ENCODE measurements at places on chromosomes 12 and 14.
A peak's percentile ranks its signal among the peaks of the same experiment; 100 is the strongest.

DNA sequence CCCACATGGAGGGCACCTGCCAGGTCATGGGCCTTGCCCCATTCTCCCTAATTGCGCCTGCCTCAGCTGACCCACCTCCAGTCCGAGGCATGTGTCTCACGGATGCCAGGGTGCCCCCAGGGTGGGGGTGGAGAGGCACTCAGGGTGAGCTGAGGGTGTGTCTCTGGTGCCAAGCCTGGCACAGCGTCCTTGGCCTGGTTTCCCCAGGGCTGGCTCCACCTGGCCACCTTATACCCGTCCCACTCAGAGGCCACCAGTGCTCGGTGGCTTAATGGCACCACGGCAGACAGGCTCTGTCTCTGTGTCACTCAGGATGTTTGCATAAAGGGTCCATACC lies 33.6 kb upstream of the TDRD9 start:
- DNase-seq, result no peak

DNA sequence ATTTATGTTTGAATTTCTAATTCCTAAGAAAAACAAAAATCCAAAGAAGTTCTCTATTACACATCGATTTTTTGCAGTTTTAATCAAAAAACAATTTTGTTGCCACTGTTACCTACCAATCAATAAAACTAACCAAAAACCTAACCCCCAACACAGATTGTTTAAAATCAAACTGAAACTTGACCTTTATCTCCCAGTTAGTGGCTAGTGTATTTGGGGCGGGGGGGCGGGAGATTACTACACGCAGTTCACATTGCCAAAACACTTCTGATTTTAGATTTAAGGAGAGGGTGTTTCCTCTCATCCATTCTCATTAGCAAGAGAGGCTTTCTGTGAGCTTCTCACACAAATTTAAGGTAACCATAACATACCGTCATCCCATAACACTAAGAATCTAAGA lies 6.4 kb downstream of the CDC42BPB start:
- no peak for DNase-seq

DNA sequence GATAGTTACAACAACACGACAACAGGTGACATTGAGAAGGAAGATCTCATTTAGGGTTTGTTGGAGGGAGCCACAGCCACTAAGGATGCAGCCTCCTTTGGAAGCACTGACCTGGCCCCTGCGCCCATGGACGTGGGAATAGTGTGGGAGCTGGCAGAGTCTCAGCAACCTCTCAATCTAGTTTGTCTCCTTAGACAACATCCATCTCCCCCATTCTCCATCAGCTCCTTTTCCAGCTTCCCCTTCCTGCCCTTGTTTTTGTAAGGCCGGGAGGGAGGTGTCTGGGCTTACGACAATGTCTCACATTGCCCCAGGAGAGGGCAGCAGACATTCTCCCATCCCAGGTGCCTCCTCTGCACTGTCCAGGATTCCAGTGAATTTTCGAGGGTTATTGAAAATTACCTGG lies 170.2 kb upstream of the PZP start:
- peak; percentile 67 for DNase-seq

- DNase-seq, result no peak
Measured at GRCh38 chr12:88145567-88146505, 3.7 kb downstream of the TMTC3 start.

DNA sequence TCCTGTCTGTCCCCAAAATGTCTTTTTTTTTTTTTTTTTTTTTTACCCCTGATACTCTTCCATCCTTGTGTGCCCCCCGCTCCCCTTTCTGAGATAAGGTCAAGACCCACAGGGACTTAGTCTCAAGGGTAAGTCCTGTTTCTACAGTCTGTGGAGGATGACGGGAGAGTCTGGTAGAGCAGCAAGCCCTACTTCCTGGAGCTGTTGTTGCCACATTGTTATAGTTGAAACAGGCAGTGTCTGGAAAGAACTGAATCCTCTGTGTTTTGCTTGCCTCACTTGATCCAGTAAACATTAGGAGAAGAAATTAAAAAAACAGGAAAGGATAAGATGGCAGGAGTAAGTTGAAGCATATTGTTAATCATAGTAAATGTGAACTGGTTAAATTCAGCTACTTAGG lies 45.5 kb downstream of the ZNF664 start:
- DNase-seq, result no peak

- DNase-seq, result no peak
Measured at GRCh38 chr12:3380200-3381043, 110.6 kb upstream of the PRMT8 start.

DNA sequence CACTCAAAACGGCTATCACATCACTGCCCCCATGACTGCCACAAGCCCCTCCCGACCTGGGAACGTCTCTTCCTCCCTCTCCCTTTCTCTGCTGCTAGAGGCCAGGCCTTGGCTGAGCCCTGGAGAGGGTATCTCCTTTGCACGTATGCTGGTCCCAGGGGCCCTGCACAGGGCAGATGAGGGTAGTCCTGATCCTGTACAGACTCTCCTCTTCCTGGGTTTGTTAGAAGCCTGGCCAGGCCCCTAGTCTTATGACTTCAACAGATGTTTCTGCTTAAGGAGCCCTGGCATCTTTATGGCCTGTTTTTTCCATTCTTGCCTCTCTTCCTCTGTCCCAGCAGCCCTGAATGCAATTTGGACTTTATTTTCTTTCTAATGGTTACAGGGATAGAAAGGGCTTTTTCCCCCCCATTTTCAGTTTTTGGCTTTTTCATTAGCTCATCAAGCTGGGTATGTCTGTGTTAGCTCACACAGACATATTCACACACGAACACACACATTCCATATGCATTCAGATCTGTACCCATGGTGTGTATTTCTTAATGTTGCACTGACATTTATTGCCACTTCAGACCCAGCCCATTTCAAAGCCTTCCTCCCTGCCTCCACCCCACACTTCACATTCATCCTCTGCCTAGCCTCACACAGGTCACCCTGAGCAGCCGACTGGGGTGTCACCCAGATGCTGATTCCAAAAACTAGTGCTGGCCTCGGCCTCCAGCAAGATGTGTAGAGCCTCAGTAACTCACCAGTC lies 203.2 kb downstream of the ZFP36L1 start:
- DNase-seq, result no peak

- no peak for DNase-seq
Measured at GRCh38 chr14:73463411-73463810, 5.1 kb upstream of the NUMB start.

DNA sequence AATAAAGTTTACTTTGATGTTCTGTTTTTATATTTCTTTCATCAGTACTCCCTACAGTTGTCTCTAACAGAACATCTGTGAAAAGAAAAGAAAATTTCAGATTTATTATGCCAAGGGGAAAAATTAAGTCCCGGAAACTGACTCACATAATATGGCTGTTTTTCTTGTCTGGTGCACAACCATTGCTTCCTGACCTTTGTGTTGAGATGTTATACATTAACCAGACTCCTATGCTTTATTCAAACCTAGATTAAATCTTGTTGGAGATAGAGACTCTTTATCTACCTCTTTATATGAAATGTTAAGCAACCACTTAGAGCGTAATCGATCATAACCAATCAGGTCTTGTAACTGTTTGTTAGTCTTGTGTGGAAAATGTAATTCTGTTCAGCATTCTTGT lies 37.6 kb upstream of the BICD1 start:
- DNase-seq, result no peak

DNA sequence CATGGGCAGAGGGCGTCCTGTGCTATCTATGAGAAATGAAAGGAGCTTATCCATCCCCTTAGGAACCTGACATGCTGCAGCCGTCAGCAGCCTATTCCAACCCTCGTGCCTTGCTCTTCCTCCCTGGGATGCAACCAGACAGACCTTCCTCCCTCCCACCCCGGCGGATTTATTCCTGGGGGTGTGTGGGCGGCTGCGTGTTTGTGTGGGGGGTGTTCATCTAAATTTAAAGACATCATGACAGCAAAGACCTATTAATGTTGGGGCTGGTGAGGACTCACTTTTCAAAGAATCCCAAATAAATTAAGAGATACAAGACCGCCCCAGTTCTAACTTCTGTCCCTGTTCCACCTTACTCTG lies 52.0 kb downstream of the WSCD2 start:
- DNase-seq, result no peak
